ENCODE measurements at places on chromosomes 4 and X.

DNA sequence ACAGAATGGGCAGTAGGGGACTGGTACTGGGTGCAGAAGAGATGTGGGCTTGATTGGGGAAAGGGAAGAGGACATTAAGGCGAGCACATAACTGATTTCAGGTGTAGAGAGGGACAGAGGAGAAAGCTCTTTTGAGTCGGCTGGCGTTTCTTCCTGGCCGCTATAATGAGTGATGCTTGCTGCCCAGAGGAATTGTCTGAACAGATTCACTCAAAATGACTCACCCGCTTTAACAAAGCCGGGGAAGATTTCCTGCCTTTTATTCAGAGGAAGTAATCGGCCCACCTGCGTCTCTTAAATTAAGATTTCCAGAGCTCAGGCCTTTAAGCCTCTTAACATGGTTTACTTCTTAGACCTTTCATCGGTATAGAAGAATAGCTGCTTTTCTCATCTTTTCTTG is 102.1 kb upstream of the AP1S2 start:
- DNase-seq, result no peak

DNA sequence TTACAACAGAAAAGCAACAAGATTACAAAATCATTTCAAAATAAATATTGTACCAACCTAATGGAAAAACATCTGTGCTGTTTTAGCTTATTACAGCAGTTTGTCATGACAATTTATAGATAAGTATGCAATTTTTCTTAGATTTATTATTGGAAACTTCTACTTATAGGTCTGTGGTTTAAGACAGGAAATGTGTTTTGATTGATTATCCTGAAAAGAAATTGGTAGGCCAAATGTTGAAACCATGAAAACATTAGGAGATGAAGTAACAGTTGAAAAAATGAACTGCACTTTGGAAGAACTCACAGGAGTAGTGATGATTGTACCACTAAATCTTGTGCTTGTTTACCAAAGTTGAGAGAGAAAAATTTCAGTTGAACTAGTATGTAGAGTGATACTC is 162.2 kb upstream of the GIMD1 start:
- no peak for DNase-seq

DNA sequence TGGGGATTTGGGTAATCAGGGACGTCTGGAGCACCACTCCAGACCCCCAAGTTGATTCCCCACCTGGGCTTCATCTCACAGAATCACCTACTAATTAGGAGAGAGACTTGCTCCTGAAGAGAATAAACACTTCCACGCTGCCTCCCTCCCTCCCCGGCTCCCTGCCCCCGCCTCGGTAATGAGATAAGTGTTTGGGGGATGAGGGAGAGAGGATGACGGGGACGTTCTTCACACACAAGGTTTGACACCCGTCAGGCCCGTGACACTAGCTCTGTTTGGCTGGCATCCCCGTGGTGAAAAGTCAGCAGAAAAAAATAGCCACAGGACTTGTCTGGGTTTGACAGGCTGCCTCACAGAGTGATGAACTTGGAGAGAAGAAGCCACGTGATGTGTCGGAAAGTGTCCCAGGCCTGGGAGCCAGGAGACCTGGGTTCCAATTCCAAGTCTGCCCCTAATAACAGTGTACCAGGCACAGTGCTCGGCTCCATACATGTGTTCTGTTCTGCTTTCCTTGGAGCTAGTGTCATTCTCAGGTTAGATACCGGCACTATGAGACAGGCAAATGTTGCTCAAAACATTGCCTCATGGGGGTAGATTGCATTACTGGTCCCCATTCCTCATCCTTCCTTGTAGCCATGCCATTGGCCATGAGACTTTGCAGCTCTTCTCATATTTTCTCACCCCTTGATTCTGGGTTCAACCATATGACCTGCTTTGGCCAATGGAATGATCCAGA is 578.0 kb downstream of the BCOR start:
- DNase-seq, result no peak

DNA sequence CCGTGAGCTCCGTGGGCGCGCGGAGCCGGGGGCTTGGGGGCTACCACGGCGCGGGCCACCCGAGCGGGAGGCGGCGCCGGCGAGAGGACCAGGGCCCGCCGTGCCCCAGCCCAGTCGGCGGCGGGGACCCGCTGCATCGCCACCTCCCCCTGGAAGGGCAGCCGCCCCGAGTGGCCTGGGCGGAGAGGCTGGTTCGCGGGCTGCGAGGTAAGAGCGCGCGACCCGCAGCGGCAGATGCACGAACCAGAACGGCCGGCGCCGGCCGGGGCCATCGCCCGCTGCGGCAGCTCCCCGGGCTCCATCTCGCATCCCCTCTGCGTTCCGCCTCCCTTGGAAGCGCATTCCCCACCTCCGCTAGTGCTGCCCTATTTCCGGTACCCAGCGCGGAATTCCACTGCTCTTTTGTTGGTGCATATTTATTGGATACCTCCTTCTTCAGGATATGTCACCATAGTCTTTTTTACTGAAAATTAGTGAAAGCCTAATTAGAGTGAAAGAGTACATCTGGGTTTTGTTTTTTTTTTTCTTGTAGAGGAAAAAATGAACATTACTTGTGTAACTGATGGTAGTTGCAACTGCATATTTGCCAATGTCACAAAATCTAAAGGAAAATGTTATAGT is 797 bp downstream of the PKD2 start:
- DNase-seq, result no peak

DNA sequence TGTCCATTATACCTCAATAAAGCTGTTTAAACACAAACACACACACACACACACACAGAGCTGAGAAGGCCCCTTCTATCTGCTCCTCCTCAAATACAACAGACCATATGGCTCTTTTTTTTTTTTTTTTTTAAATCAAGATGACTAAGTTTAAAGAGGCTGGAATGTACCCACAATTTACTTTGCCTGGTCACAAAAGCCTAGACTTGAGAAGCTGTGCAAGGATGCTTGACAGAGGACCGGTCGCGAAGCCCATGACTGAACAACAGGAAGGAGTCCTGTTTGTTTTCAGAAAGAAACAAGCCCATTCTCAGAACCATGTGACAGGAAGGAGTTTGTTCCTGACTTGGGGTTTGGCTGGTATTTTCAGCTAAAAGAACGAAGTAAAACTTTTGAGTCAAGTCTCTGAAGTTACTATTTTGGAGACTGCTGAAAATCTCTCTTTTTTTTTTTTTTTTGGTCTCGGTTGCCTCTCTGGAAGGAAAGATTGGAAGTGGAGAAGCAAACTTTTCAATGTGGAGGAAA is 650.9 kb upstream of the TENM3 start:
- no peak for DNase-seq

DNA sequence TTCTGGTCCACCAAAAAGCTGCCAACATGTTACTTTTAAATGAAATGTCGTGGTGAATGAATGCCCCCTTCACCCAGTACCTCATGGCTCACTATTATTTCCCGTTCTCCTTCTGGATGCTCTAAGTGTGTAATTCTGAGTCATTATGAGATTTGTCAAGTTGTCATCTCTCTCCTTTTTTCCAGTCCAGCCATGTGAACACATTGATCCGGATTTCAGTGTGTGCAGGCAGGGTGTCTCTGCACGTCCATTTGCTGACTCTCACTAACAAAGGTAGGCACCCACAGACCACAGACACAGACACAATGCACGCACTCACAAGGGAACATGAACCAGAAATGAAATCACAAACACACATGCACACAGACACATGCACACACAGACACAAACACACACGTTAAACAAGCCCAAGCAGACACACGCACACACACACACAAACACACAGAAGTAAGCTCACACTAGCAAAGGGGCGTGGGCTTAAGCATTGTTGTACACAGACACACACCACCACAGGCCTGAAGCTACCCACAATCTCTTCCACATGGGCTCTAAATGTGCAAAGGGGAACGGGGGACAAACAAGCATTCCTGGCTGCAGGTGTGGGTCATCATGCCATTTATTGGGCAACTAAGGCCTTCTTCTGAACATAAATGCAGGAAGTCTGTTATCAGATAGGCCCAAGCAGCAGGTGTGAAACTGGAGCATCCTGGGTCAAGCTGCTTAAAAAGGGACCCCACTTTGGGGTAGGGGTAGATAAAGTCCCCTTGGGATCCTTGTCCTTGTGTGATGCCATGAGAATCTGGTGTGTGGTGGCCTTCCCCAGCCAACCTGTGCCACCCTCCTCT is 58.1 kb downstream of the NBDY start:
- DNase-seq, result no peak

DNA sequence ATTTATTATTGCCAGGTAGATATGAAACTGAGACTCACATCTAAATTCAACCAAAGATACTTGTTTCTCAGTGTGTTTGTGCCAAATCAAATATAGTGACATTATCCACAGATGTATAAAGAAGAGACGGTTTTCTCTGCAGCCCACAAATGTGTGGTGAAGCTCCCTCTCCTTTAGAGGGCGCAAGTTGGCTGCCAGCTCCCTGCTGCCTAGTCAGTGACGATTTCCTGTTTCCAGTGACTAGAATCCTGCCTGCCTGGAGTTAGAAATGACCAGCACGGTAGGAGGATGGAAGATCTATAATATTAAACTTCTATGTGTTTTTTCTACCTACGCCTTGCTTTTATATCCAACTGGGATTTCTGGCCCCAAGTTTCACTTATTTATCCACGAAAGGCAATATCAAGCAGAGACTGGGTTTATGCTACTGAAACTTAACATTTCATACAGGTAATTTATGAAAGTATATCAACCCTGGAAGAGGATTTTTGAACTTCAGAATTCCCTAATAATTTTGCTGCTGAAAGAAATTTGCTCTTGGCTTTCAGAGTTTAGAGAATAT is 1793.7 kb upstream of the TENM3 start:
- no peak for DNase-seq

DNA sequence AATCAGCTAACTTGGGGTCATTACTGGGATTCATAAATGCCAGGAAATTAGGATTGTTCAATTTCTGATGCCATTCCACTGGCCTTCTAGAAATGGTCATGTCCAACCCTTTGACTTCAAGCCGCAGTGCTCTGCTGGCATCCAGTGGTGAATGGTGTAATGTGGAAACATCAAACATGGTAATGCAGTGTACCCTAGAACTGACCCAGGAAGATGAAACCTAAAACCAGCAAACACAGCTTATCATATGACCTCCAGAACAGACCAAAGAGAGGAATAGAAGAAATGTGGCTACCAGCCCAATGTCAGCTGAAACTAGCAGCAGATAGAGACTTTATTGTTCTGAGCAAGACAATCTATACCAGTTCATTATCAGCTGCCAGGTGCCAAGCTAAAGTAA is 13.8 kb downstream of the CXCL13 start:
- no peak for DNase-seq

GRCh38 chr4:130233377-130234047 is 1137.6 kb downstream of the C4orf33 start:
- DNase-seq, result no peak

DNA sequence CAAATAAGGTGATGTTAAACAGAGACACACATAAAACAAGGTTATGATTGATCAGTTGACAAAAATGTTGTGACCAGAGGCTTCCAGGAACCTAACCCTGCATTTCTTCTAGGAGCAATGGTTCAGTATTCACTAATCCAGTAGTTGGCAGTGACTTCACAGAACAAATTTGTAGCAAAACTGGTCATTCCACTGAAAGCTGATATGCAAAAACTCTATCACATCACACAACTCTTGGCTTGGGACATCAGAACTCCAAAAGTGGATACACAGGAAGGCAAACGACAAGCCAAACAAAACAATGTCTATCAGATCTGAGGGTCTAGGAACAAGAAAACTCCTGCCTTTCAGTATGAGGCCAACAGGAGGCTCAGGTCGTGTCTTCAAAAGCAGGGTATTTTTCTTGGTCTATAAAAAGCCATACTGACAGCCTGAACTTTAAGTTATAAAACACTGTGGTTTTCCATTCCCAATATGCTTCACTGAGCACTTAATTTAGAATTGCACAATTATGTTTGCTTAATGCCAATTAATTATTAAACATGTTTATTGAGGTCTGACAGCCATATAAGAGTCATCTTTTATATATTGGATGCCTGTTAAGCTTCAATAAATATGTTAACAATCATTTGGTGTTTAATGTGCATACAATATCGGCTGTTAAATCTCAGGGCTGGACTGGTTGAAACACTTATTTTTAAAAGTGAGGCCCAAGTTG is 45.6 kb downstream of the SOD3 start:
- no peak for DNase-seq

- DNase-seq, result no peak
Measured at GRCh38 chrX:16394290-16394689, 227.0 kb downstream of the MAGEB17 start.

DNA sequence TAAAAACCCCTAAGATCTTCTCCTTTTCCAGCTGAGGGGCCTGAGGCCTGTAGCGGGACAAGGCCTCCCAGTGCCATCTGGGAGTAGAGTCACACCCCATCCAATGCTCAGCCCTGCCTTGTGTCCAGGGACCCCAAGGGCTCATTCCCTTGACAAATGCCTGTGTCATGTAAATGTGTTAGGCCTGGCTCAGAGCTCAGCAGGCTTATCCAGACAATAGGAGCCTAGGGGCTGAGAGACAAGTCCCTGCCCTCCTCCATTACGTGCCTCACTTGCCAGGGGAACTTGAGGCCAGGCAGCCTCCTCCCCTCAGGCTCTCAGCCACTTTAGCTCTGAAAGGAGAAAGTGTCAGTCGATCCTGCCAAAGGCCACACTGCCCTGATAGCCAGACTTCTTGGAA is 166.8 kb upstream of the MAMLD1 start:
- no peak for DNase-seq

DNA sequence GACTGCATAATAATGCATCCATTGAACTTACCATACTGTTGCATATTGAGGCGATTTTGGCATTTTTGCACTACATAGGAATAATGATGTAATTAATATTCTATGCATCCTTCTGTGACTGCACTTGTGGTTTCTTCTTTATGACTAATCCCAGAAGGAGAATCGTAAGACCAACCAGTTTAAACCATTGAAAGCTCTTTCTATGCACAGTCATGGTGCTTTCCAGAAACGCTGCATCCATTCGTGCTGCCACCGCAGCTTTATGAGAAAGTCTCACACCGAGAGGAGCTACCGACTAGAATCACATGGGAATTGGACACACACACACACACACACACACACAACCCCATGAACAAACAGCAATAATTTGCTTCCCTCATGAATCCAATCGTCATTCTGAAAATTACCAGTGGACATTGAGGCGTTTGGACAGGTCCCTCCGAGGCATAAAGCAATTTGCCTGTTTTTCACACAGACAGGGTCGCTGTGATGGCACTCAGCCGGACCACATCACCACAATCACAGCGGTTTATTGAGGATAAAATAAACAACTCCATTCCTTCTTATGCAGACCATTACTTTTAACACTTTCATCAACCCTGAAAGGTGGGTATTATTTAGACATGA is 64.2 kb downstream of the PACRGL start:
- DNase-seq, result no peak
